ENCODE measurements at places on chromosomes 11 and 22.
A peak's percentile ranks its signal among the peaks of the same experiment; 100 is the strongest.

GRCh38 chr11:112526699-112527416, 266.2 kb upstream of the PLET1 start:
- no peak for DNase-seq

DNA sequence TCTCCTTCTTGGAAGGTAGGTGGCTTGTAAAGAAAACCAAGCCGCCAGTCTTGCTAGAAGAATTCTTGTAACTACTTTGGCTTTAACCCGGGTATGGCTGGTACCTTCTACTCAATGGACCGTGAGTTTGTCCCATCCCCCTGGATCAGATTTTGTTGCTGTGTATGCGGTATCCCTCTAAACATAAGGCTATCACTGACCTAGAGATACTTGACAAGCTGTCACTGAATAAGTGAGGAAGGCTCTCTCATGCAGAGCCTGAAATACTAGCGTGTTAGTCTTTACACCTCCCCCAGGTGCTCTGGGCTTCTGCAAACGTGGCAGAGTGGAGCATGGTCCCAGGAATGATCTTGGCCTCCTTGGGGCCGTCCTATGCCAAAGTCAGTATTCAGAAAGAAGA, 34.5 kb downstream of the GLB1L2 start:
- no peak for DNase-seq

DNA sequence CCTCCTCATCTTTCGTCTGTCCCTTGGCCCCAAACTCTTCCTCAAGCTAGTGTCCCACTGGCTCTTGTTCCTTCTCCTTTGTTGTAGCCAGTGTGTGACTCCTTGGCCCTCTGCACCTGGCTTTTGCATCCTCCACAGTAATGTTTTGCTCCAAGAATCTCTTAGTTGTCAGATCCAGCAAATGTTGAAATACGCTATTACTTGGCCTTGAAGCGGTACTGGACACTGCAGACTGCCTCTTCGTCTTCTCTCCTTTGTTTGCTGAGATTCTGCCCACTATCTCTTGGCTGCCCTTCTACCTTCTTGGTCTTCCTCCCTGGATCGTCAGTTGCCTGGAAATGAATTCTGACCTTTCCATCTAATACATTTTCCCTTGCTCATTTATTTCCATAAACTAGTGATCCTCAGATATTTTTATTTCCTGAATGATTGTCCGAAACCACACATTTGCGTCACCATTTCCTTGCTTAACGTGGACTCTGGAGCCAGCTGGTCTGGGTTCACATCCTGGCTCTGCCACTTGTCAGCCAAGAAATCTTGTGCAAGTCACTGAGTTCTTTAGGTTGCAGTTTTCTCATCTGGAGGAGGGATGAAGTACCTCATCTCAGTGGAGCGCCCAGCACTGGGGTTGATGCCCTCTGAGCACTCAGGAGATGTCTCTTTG, 113.6 kb downstream of the LDLRAD3 start:
- no peak for DNase-seq

DNA sequence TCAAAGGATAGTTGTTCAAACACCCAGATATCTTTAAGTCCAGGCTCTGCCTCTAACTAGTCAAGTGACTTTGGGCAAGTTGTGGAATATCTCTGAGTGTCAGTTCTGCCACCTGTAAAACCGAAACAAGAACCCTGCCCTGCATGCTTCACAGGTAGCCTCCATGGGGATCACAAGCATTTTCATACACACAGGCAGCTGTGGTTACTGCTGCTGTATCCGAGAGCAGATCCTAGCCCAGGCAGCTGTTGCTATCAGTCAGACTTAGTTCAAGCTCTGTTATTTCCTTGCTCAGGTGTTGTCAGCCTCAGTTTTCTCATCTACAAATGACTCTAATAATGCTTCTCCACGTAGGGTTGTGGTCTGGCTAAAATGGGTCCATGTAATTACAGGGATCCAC, 6.5 kb upstream of the RASD2 start:
- DNase-seq = no peak

- no peak for DNase-seq
These were observed 15.9 kb upstream of the MMP7 start for GRCh38 chr11:102546427-102546826.

DNA sequence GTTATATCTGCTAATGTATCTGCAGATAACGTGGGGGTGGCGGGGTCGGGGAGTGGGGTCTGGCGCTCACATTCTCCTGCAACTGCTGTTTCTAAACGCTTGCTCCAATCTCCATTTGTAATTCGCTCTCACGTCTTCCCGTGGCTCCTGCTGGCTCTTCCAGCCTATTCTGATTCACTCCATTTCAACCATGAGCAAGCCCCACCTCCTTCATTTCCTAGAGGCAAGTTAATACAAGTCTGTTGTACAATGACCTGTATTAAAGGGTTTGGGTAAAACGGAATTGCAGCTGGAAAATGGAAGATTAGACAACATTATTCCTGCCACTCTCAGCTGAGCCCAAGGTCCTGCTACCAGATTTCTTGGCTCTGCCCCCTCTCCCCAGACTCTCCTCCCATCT, 132.3 kb downstream of the CSNK2A3 start:
- no peak for DNase-seq

GRCh38 chr11:33617672-33618350, 82.8 kb downstream of the C11orf91 start:
- DNase-seq = no peak

- no peak for DNase-seq
These were observed 44.5 kb upstream of the DKK3 start for GRCh38 chr11:12052676-12053605.

GRCh38 chr22:38440747-38441350, 14.2 kb downstream of the KCNJ4 start:
- DNase-seq = no peak

- peak; percentile 62 for DNase-seq
These were observed 71.2 kb downstream of the ZBTB16 start for GRCh38 chr11:114130629-114131277.

DNA sequence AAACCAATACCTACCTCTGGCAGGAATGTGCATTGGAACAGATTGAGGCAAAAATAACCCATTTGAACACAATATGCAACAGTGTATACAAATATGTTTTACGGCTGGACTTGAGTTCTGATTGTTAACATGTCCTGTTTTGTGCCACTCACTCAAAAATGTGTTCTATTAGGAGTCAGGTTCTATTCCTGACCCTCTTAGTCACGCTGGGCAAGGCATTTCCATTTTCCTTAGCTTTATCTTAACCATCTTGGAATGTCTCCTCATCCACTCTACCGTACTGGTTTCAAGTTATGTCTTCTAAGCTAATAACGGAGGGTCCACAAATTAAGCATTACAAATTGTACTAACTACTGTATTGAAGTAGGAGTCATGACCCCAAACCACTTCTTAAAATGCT, 78.6 kb downstream of the MAML2 start:
- no peak for DNase-seq

- DNase-seq = no peak
These were observed 70.8 kb downstream of the WNT11 start for GRCh38 chr11:76135491-76135890.

DNA sequence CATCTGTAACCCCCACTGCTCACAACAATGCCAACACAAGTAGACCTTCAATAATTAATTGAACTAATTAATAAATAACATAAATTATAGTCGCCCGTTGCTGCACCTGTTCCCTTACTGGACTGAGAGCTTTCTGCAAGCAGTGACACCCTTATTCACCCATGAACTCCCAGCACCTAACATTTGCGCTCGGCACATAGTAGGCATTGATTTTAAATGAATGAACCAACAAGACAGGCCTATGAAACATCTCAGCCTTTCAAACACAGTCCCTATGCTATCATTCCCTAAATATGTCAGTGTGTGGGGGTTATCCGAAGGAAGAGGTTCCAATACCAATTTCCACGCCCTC, 1.1 kb downstream of the THAP12 start:
- no peak for DNase-seq

GRCh38 chr11:73218106-73218829, at the start of gene P2RY2:
P2RY2 (plus strand) TSS chr11:73218281; CDS start chr11:73234160, 15,879 bp downstream.
- DNase-seq = no peak

DNA sequence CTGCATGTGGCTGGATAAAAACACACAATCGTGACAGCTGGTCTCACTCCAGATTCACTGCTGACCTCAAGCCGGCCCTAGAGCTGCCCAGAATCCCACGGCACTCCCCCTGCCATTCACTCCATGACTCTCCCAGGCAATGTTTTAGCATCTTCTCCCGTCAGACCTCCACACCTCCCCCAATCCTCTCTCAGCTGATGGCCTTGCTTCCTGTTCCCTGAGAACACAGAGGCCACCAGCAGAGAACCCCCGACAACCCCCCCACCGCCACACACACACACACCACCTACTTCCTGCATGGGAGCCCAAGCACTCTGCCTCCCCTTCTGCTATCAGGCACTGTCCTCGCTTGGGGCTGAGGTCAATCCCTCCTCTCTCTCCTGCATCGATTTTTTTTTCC, 9.3 kb downstream of the TNKS1BP1 start:
- no peak for DNase-seq

GRCh38 chr11:122100756-122101080, 15.3 kb downstream of the BLID start:
- peak; percentile 83 for DNase-seq

GRCh38 chr11:67506426-67507051, 1.4 kb upstream of the PITPNM1 start:
- no peak for DNase-seq

DNA sequence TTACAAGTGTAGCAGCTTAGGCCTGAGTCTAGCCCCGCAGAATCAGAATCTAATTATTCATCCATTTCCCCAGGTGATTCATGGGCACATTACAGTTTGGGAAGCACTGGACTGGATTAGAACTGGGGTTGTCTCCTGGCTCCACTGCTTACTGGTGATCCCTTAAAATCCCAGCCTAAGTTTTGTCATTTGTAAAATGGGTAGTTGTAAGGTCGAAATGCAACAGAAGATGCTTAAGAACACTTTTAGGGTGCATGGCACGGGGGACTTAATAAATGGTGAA, 1.3 kb downstream of the STX3 start:
- DNase-seq = no peak

All from pons (tissue), 1 donor.